Anterior cingulate cortex (tissue), 58 donors: ENCODE measurements at places on chromosomes 7 and 10.

- DNase-seq = peak; percentile 37
Observed at GRCh38 chr10:85927952-85928665, 438.5 kb downstream of the GRID1 start.

- no peak for DNase-seq
Observed at GRCh38 chr10:75431180-75432111, at the start of gene LRMDA. LRMDA (plus strand) TSS chr10:75431624.

- no peak for DNase-seq
Observed at GRCh38 chr7:140544388-140544826, 65.1 kb upstream of the MKRN1 start.

DNA sequence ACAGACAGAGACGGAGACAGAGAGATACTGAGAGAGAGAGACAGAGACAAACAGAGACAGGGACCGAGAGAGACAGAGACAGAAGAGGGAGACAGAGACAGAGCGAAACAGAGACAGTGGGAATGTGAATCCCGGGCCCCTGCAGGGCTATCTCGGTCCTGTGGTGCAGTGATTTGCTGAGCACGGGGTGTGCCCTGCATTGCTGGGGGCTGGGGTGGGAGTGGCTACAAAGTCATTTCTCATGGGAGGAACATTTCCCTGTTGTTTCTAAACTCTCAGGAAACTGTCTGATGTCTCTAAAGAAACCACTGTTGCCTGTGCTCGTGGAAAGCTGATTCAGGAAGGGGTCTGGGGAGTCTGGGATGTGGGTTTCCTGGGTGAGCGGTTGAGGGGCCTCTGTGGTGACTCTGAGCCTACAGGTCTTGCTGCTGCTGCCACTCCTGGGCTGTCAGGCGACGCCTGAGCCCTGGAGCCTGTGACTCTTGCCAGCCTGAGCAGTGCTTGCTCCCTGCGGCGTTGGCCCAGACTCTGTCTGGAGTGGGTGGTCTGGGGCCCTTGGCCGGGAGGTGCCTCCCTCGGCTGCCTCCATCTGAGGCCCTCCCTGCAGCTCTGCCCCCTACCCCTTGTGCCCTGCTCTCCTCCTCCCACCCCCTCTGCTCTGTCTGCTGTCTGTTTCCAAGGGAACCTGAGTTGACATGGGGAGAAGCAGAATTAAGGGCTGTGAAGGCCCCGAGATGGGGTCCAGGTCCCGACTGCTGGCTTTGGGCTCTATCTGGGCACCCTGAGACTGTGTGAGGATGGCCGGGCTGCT, 292.0 kb downstream of the WDR37 start:
- DNase-seq = no peak

DNA sequence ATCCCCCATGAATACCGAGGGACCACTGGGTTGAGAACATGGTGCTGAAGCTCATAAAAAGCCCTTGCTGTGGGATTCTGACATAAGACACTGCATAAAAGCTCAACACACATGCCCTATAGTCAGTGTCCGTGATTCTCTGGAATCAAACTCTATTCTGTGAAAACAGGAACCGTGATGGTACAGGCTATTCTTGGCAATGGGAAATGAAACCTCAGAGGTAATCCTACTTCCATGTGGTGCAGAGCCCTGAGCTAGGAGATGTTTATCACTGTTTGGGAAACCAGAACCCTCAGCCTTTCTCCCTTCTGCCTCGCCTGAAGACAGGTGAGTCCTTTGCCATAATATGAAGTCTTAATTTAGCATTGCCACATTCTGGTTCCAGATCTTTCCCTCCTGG, 80.8 kb upstream of the PRSS1 start:
- DNase-seq = no peak

- no peak for DNase-seq
Observed at GRCh38 chr7:54189330-54189729, 352.8 kb upstream of the VSTM2A start.

DNA sequence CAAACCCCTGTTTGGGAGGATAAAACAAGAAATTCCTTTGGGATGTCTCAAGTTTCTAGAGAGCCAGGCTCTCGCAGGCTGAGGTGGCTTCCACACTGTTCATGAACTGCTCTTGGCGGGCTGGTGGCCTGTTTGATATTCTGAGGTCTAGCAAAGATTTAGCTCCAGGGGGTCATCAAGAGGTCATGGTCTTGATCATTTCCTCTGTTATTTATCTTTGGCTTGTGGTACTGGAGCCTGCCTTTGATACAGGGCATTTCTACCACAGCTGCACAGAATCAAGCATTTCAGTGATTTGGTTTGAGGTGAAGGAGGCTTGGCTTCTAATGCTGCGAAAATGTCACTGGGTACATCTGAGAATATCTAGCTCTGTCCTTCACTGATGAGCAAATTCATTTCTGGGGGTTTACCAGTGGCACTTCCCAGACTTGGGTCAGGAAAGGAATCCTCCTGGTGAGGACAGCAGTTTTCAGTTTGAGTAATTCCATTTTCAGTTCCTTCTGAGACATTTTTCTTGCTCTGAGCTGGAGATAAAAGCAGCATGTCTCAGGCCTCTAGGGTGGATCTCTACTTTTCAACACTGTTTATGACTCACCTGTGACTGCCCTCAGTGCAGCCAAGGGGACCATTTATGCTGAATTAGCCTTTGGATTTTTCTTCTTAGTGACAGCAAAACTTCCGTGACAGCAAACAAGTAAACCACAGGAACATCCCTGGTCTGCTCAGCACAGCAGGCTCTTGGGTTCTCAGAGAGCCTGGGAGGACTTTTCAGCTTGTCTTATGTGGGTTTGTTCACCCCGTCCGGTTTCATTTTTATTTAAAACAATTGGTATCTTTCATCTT, 312.0 kb downstream of the RNLS start:
- no peak for DNase-seq

DNA sequence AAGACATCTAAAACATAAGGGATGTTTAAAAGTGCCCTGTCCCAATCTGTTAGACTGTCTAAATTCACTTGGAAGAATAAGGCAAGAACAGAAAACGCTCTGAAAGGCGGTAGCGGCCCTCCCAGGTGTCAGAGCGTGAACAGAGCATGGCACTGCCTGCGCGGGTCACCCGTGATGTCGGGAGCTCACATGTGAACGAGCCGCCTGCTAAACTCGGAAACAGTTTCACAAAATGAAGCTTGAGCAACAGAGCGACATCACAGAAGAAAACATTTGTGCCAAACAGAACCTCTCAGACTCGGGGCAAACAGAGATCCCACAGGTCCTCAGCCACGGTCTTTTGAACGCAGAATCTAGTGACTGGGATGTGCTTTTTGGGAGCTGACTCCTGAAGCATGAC, 12.8 kb downstream of the BRI3 start:
- DNase-seq = no peak

DNA sequence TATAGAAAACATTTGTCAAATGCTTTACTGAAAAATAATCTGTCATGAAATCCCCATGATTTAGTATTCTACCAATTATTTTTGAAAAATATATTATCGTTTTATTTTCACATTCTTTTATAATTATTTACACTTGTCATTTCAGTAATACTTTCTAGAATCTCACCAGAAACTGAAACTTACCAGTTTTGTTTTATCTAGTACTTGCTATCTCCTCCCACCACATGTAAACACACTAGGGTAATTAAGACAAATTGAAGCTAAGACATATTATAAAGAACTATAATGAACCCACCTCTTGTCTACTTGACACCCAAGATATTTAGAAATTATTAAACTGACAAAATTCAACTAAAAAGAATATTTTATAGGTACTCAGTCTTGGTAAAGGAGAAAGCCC, 51.5 kb upstream of the GRM3 start:
- DNase-seq = no peak

GRCh38 chr7:1922071-1922869, 252.2 kb downstream of the ELFN1 start:
- no peak for DNase-seq

DNA sequence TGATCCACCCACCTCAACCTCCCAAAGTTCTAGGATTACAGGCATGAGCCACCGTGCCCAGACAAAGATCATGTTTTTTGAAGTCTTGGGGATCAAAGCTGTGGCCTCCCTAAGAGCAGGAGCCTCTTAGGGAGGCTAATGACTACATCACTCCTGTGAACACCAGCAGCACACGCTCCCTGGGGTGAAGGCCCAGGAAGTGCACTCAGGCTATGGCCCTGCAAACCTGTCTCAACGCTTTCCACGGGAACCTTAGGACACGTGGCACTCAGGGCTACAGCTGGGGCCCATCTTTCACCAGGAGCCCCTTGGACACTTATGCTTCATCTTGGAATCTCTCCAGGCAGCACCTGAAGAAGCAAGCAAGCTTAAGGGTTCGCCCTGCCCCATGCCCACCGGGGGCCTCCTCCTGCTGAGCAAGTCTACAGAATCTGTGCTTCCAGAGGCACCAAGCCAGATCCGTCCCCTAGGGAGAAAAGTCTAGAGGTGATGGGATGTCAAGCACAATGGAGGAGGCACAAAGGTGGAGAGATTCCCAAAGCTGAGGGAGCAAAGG, 18.4 kb downstream of the VSTM4 start:
- no peak for DNase-seq

DNA sequence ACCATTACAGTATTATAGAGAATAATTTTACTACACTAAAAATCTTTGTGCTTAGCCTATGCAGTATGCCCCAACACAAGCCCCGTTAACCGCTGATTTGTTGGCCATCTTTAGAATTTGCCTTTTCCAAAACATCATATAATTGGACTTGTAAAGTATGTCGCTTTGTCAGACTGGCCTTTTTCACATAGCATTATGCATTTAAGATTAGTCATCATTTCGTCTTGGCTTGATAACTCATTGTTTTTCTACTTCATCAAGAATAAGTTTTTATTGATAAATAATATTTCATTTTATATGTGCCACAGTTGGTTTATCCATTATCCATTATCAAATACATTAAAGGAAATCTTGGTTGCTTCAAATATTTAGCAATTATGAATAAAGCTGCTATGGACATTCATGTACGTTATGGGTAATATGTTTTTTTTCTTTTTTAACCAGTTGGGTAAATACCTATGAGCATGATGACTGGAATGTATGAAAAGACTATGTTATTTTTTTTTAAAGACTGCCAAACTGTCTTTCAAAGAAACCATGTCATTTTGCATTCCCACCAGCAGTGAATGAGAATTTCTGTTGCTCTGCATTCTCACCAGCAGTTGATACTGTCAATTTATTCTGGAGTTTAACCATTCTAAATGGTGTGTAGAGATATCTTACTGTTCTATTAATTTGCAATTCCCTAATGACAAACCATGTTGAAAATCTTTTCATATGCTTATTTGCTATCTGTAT, 273.1 kb upstream of the KCND2 start:
- no peak for DNase-seq

GRCh38 chr7:6179620-6180343, 92.6 kb downstream of the CYTH3 start:
- no peak for DNase-seq

DNA sequence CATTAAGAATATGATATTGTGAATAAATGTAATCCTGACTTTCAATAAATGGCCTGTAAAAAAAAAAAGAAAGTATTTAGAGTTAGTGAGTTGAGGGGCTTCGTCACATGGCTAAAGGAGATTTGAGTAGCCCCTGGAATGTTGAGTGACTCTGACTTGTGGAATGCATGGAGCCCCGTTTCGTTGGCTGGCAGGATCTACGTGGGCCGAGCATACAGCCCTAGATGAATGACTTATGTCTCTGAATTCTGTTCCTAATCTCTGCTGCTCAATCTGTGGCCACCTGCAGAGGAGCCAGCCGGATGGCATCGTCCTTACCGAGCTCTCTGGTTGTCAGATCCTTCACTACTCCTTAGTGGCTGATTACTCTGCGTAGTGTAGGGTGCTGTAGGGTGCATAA, 155.7 kb downstream of the MGMT start:
- no peak for DNase-seq
